ENCODE measurements at places on chromosomes 7 and 10. TPM values are rescaled to one million over a fixed set of nuclear protein-coding genes. Genes with fewer than 3 reads are reported as not detected.

- DNase-seq, result no peak
Observed at GRCh38 chr7:57201895-57202210, 69.6 kb upstream of the ZNF479 start.

- peak; percentile 10 for DNase-seq
Observed at GRCh38 chr7:125927556-125927955, 997.9 kb upstream of the POT1 start.

DNA sequence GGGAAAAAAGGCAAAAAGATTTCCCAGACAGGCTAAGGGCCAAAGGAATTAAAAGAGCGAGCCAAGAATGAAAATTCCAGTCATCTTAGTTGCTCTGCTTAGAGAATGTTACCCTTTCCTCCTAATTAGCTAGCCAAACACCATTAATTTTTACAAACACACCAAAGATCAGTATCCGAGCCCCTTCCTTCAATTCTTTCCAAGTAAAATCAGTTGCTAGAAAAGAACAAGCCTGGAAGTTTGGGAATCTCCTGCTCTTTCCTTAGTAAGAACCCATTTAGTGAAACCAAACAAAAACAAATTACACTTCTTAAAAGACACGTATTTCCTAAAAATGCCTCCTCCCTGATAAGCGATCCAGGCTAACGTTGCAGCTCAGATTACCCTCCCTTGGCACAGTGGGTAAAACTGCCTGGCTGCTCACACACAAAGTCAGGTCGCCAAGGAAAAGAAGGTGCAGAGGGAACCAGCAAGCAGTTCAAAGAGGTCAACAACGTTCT lies 57.1 kb upstream of the ABLIM1 start:
- DNase-seq, result no peak

DNA sequence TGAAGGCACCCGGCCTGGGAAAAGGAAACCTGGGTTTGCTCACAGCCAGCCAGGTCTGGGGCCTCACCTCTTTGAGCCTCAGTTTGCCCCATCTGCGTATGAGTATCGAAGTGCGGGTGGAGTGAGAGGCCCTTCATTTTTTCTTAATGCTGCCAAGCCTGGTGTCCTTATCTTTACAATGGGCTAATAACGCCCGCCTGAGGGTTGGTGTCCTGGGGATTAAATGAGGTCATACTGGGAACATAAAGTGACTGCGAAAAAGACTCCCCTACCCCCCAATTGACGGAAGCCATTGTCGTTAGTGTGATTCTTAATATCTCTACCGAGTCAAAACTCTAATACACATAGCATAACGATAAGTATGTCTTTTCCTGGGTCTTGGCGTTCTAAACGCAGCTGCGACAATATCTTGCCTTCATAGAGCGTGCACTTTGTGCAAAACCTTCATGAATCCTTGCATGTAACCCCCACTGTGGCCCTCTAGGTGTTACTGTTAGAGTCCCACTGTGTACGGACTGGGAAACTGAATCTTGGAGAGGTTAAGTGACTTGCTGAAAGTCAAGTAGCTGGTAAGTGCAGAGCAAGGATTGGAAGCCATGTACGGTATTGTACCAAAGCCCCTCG lies 11.4 kb upstream of the GRB10 start:
- DNase-seq, result no peak

GRCh38 chr7:6615723-6616555 lies 529 bp downstream of the ZNF853 start:
- peak; percentile 50 for DNase-seq

DNA sequence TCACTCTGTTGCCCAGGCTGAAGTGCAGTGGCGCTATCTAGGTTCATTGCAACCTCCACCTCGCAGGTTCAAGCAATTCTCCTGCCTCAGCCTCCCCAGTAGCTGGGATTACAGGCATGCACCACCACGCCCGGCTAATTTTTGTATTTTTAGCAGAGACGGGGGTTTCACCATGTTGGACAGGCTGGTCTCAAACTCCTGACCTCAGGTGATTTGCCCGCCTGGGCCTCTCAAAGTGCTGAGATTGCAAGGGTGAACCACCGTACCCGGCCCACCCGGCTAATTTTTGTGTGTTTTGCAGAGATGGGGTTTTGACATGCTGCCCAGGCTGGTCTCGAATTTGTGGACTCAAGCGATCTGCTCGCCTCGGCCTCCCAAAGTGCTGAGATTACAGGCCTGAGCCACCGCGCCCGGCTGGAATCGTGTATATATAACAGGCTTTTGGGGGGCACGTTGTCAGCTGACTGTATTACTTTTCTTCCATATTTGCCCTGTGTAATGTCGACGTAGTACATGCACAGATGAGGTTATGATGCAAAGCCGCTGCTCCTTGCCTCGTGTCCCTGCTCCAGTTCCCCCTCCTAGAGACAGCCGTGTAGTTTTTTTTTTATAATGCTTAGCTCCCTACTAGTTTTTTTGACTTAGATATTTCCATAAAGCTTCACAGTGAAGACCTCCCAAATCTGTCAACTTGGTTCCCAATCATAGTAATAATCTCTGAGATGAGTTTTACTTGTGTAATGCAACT lies 883 bp upstream of the TRA2A start:
- no peak for DNase-seq

- no peak for DNase-seq
Observed at GRCh38 chr7:123417580-123417979, 116.8 kb downstream of the IQUB start.

DNA sequence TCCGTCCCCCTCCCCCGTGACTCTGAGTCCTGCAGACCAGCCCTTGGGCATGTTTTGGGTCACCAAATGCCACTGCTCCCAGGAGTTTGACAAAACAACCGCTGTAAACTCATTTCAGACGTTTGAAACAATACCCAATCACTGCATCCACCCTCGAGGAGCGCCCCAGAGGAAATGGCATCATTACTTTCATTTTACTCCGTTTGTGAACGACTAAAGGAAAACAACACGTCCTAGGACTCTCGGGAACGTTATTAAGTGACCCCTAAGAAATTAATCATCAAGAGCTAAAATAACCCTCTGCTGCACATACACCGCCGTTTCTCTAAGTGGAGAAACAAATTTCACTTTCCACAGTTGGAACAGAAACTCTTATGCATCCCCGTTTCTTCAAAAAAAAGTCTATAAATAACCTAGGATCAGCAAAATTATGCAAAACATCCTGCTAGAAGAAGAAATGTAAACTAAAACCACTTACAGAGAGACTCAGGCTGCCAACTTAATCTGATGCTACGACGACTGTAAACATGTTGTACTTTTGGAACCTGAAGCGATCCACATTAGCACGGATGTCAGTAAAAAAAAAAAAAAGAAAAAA lies 109.9 kb upstream of the EFCAB10 start:
- no peak for DNase-seq

- DNase-seq, result no peak
Observed at GRCh38 chr7:85630904-85631600, 444.2 kb upstream of the SEMA3D start.

DNA sequence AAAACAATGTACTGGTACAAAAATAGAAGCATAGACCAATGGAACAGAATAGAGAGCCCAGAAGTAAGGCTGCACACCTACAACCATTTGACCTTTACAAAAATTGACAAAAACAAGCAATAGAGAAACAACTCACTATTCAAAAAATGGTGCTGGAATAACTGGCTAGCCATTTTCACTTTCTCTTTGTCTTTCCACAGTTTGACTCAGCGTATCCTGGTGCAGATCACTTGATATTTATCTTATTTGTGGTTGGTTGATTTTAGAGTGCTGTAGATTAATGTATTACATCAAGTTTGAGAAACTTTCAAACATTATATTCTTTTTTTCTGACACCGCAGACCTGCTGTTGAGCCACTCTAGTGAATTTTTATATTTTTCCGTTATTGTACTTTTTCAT lies 381.4 kb downstream of the DGKB start:
- DNase-seq, result no peak

- no peak for DNase-seq
Observed at GRCh38 chr7:111138193-111138569, 47.3 kb downstream of the LRRN3 start.

DNA sequence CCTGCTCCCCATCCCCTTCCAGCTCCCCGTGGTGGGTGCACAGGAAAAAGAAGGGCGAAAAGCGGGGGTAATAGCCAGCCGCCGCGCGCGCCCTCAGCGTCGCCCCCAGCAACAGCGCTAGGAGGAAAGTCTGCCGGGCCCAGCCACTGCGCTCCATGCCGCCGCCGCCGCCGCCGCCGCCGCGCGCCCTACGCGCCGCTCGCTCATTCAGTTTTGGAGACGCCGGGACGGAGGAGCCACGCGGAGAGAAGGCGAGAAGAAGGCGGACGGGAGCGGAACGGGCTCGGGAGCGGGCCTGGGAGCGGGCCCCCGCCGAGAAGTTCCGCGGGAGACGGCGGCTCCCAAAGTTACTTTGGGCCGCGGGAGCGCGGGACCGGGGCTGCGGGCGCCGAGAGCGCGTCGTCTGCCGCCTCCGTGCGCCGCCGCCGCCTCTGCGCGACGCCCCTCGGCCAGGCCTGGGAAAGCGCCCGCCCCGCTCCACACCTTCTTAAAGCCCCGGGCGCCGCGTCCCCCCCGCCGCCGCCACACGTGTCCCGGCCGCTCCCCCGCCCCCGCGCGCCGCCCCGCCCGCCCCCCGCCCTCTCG lies at the start of gene RELN:
Gene RELN (minus strand): TSS at position 459 of the 585 bp plus-strand sequence. CDS start 302 bp downstream, at position 157.
- DNase-seq, result peak; percentile 42

AKR1C8 gene
- not detected for total RNA-seq

GJD4 gene
- total RNA-seq, result 0.21 TPM

PTF1A gene
- total RNA-seq, result not detected

- peak; percentile 29 for DNase-seq
Observed at GRCh38 chr10:18164093-18164492, 23.9 kb downstream of the CACNB2 start.

MSMB gene
- not detected for total RNA-seq

- DNase-seq, result no peak
Observed at GRCh38 chr7:27689591-27690164, 27.0 kb upstream of the HIBADH start.

DNA sequence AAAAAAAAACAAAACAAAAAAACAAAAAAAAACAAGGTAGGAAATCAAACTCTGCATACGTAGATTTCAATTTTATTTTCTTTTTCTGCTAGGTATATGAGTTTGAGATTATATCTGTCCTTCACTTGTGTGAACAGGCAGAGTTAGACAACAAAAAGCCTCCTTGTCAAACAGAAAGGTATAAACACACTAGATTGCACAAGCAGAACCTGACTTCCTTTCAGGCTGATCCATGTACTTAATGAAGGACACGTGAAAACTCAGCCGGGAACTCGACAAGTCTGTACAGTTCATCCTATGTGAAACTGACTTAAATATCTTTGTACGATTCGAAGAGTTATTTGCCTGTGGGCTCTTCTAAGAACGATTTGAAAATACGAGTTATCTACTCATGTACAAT lies 254.1 kb downstream of the ARL4A start:
- peak; percentile 58 for DNase-seq

ADCYAP1R1 gene
- 8.3 TPM for total RNA-seq

GRCh38 chr7:105796365-105796764 lies 80.0 kb downstream of the ATXN7L1 start:
- DNase-seq, result no peak

DNA sequence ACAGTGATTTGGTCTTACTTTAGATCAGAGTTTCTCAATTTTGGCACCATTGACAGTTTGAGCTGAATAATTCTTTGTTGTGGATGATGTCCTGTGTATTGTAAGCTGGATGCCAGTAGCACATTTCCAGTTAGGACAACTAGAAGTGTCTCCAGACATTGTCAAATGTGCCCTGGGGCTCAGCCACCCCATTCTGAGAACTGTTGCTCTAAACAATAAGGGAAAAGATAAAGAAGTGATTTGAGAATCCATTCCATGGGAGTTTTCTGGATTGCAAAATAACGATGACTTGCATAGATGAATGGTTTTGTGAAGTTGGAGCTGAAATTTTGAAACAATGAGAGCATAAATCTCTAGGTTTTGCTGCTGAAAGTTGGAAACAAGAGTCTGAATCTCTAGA lies 44.6 kb downstream of the NUP205 start:
- DNase-seq, result no peak

- DNase-seq, result no peak
Observed at GRCh38 chr10:61890881-61891409, 10.6 kb upstream of the ARID5B start.

KNDC1 gene
- 1.7 TPM for total RNA-seq

DNA sequence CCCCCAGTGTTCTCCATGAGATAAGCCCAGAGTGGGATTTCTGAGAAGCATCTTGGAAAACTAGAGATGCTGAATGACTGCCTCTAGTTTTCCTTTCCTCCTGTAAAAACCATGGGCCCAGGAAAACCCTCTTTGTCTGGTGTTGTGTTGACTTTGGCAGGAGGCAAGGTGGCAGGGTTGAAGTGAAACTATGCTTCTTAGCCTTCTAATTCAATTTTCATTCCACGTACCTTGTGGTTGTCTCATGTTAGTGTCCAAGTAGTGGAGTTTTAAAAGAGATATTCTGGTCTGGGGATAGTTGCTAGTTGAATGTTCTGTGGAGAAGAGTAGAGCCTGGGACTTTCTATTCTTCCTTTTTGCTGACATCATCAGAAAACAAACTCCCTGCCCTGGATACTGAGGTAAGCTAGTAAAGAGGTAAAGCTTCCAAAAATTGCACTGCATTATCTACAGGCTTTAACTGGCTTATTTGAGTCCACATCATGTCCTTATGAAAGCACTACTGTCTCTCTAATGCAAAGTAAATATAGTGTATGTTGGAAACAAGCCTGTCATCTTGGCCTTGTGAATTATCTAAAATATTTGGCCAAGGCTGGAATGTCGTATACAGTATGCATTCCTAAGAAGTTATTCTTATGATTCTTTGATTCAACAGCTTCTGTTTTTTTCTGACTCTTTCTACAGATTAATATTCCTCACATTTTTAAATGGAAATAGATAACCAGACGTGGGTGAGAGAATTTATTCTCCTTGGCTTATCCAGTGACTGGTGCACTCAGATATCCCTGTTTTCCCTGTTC lies at the start of gene OR2F2:
Gene OR2F2 (plus strand): TSS at position 708 of the 800 bp plus-strand sequence. CDS start 0 bp downstream, at position 708.
- DNase-seq, result peak; percentile 10

- DNase-seq, result no peak
Observed at GRCh38 chr7:123557016-123557397, 611 bp downstream of the NDUFA5 start.

NODAL gene
- total RNA-seq, result 0.92 TPM

- DNase-seq, result peak; percentile 87
Observed at GRCh38 chr10:4656576-4657194, 169.3 kb upstream of the AKR1E2 start.

ACBD7 gene
- total RNA-seq, result 1.0 TPM

SPDYE3 gene
- not detected for total RNA-seq

- no peak for DNase-seq
Observed at GRCh38 chr7:153397906-153398305, 638.4 kb downstream of the ACTR3B start.
